Astrocyte of the hippocampus (primary cell): ENCODE measurements at places on chromosomes 2 and 18.

DNA sequence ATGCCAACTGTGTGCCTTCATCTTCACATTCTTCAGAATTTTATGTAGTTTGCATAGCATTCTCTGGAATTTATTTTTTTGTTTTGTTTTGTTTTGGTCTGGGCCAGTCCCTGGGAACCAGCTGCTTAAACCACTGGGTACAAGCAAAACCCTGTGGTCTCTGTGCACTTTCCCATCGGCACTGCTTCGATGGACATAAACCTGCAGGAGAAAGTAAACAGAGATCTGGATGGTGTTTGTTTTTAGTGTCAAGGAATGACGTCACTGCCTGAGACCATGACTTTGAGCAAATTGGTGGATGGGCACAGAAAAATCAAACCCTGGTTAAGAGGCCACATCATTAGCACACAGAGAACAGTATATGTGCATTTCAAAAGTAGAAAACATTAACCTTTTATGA lies 64.7 kb upstream of the RASGRP3 start:
- peak; percentile 90 for DNase-seq

- DNase-seq: no peak
Observed at GRCh38 chr18:22228976-22229375, 59.6 kb downstream of the GATA6 start.

- DNase-seq: peak; percentile 85
Observed at GRCh38 chr2:27833931-27834330, 56.3 kb downstream of the RBKS start.

- no peak for DNase-seq
Observed at GRCh38 chr18:1968801-1969498, 602.4 kb downstream of the METTL4 start.

DNA sequence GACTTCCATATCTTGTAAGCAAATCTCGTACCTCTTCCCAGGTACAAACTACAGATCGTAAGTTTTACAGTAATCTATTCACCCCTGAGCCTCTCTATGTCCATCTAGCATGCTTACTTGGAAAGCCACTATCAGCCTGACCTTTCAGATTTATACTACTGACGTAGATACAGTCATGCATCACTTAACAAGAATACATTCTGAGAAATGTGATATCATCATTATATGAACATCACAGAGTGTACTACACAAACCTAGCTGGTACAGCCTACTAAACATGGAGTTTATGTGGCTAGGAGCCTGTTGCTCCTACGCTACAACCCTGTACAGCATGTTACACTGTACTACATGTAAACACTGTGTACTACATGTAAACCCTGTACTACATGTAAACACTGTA lies 293.2 kb upstream of the ZNF804A start:
- DNase-seq: no peak

DNA sequence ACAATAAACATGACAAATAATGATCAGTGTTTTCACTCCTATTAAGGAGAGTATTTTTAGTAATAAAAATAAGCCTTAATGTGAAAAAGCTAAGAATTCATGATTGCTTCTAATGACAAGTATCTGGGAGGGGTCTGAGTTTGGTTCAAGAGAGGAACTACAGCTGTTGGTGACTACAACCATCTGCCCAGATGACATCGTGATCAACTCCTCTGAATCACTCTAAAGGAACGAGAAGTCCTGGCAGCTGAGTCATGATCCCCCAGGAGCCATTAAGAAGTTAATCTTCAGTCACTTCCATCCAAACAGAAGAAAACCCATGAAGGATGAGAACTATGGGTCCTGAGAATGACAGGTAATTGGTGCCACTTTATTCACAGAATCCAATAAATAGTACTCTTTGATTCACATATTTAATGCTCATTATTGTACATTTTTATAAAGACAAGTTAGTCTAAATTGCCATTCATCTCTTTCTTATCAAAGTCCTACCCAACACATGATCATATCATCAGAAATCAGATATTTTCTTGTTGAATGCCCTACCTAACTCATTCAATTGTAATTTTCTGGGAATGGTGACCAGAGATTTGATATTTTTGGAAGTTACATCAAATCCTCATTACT lies 6.8 kb downstream of the TFPI start:
- DNase-seq: peak; percentile 88

DNA sequence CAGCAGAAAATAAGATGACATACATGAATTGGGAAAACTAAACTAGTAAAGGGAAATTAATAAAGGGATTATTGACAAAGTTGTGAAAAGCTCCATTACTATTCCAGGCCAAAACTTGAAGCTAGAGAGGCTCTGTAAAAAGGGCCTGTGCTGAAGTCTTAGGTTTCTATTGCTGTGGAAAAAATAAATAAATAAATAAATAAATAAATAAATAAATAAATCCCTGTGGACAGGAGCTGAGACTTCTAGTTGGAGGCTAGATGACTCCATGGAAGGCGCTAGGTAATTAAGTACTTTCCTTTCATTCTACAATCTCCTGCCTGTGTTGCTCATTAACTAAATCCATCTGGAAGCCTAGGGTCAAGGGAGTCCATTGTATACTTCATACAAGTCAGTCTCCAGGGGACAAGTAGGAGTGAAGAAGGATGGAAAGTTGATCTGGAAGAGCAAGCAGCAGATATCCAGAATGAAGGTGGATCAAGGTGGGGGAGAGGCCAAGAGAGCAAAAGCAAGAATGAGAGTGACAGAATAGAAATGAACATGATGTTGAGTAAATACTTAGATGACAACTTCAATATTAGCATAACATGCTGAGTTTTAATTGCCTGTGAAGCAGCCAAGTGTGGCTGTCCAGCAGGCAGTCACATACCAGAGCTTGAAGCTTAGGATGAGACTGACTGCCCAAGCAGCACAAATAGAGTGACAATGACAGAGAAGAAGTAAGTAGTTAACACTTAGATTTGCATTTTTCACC lies 26.2 kb upstream of the CCNT2 start:
- no peak for DNase-seq

- no peak for DNase-seq
Observed at GRCh38 chr18:59029663-59030429, 109.8 kb upstream of the SEC11C start.

DNA sequence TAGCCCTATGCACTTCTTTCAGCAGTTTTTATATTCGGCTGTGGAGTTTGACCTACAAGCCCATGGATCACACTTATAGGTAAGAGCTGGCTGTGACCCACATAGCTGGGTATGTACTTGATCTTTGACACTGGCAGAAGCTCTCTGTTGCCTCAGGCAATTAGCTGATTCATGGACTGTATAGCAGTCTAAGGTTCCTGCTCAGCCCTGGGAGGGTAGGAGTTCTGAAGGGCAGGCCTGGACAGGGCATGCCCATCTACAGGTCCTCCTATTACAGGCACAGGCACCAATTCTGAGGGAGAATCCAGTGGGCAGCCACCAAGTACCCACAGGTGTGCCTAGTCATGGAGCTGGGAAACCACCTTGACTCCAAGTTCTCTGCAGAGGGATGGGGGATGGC lies 301.8 kb upstream of the GALNT5 start:
- DNase-seq: no peak

GRCh38 chr2:3322311-3322970 lies 55.2 kb downstream of the EIPR1 start:
- DNase-seq: no peak

DNA sequence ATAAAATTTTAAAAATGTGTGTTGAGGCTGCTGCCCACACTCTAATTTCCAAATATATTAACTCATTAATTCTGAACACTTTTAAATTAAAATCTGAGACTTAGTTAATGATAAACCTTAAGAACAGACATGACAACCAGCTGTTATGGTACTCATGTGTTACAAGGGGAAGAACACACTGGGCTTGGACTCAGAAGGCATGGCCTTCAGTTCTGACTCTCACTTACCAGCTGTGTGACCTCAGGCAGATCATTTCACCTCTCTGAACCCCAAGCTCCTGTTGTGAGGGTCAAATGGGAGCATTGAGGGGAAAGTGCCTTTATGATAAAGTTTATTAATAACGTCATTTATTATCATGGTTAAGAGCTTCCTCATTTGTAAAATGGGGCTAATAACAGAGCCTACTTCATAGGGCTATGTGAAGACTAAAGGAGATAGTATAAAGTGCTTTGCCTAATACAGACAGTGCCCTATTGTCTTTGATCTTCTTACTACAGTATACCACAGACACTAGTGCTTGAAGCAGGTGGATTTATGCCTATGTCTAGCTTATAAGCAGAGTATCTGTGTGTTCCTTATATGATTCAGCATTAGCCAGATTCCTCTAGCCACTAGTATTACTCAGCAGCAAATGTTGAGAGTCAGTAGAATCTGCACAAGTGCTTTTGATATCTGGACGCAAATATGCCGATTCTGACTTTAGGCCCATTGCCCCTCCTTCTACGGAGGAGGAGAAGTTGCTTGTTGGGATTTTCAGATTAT lies 99.6 kb downstream of the SGPP2 start:
- DNase-seq: no peak

- no peak for DNase-seq
Observed at GRCh38 chr2:143068509-143068908, 60.7 kb upstream of the ARHGAP15 start.

- DNase-seq: peak; percentile 22
Observed at GRCh38 chr2:226247289-226248275, 552.0 kb downstream of the IRS1 start.

DNA sequence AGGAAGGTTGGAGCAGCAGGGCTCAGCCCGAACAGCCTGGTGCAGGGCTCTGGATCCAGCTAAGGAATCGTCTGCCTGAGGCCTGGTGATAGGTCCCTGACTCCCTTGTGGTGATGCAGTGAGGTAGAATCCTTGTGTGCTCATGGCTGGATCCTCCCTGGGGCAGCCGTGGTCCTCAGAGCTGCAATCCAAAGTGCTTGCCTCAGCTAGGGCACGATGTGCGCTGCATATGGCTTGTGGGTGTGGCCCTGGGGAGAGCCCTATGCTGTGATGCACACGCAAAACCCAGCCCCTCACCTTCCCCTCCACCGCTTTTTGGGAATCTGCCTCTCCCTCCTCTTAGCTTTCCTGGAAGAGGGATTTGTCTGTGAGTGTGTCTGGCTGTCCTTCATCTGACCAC lies 142.2 kb downstream of the DYSF start:
- DNase-seq: peak; percentile 25

DNA sequence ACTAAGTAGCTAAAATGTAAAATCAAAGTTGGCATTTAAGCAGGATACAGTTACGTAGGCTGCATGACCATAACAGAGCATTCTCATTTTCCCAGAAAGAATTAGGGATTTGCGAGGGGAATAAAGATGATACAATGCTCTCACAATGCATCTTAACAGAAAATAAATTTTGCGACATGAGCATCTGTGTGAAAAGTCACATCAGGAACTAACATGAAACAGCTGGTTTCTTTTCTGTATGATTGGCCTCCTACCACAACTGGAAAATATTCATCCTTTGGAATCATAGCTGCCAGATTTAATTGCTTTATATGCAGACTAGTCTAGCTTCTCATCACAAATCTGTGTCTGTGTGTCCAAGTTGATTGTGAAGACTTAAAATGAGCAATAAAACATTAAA lies 66.0 kb downstream of the KCTD18 start:
- DNase-seq: no peak

GRCh38 chr18:9755615-9756014 lies 47.5 kb downstream of the RAB31 start:
- no peak for DNase-seq

DNA sequence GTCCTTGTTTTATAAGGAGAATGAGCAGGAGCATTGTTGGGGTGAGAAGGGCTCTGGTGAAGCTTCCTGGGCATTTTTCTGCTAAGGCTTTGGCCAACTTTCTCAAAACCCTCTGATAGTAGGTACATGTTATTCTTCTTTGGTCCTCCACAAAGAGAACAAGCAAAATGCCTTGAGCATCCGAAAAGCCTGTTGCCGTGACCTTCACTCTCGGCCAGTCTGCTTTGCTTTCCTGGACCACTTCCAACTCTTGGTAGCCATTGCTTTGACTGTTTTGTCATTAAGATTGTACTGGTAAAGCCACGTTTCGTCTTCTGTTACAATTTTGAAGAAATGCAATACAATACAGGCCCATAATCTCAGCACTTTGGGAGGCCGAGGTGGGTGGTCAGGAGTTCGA lies 27.4 kb upstream of the ALLC start:
- no peak for DNase-seq

DNA sequence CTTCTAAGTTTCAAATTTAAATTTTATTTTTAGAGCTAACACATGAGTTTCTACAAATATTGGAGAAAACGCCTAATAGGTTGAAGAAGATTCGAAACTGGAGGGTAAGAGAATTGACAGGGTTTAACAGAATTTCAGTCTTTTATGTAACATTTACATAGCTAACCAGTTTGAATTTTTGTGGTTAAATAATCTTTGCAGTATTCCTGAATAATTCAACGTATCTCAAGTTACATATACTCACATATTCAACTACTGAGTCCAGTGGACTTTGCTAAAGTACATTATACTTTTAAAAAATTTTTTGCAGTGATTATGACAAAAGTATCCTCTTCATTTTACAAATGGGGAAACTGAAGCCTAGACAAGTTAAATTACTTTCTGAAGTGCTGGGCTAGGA lies 34.0 kb downstream of the CCNT2 start:
- DNase-seq: peak; percentile 15

DNA sequence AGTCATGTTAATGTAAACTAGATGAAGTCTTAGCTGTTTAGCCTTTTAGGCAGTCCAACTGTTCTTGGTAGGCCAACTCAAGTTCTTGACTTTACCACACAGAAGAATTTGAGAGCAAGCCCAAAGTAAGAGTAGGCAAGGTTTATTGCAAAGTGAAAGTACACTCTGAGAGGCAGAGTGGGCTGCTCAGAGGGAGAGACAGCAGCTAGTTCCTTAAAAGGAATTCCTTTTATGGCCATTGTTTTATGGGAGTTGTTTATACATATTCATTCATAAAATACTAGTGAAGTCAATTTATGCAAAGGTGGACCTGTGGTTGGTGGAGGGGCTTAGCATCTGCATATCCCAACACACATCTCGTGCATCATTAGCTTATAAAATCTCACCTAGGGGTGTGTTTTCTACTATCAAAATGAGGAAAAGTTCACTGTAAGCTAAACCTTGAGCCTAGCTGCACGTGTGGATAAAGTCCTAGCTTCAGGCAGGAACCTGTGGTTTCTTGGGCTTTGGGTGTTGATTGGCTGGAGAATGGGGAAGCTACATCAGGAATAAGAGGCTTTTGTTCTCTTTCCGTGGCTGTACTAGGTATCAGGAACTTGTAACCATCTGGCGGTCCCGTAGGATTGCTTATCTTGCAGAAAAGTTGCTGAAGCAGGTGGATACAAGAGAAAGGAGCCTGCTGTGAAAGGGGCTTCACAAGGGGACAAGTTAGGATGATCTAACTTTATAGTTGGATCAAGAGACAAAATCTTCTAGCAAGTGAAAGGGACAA lies 110.4 kb upstream of the GULP1 start:
- no peak for DNase-seq

GRCh38 chr2:215320102-215320501 lies 8.2 kb downstream of the ATIC start:
- DNase-seq: no peak

GRCh38 chr2:211045025-211045424 lies 488.6 kb downstream of the CPS1 start:
- no peak for DNase-seq

GRCh38 chr2:159030674-159031380 lies 62.4 kb downstream of the TANC1 start:
- peak; percentile 84 for DNase-seq

DNA sequence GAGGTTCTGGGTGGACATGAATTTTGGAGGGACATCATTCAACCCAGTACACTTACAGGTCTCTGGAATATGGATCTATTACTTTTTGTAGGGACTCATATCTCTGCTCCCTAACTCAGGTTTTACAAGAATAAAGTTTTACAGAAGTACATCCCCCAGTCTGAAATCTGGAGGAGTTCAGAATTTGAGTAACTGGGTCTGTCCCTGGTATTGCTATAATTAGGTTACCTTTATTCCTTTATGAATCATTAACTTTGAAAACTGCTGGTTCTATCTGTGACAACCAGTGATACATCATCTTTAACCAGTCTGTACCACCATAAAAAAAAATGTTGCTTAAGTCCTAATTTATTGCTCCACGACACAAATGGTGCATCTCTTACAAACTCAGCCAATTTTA lies 59.9 kb downstream of the INSIG2 start:
- DNase-seq: no peak
